Endodermal cell (in vitro differentiated cells): ENCODE measurements at places on chromosomes 2 and 18. TPM values are rescaled to one million over a fixed set of nuclear protein-coding genes. Genes with fewer than 3 reads are reported as not detected.

Gene ARPC2
- total RNA-seq: 239 and 243 TPM in 2 replicates

Gene VWC2L
- not detected in 3 replicates for total RNA-seq

Gene MAP3K19
- total RNA-seq: not detected in 2 replicates

Gene LYPD6
- 1.8 to 10.2 TPM (median 8.5 TPM) in 3 replicates for total RNA-seq

Gene ACMSD
- not detected in 3 replicates for total RNA-seq
